ENCODE measurements at places on chromosomes 7 and 10.

- DNase-seq: no peak
Observed at GRCh38 chr10:11116817-11117216, 99.1 kb downstream of the CELF2 start.

DNA sequence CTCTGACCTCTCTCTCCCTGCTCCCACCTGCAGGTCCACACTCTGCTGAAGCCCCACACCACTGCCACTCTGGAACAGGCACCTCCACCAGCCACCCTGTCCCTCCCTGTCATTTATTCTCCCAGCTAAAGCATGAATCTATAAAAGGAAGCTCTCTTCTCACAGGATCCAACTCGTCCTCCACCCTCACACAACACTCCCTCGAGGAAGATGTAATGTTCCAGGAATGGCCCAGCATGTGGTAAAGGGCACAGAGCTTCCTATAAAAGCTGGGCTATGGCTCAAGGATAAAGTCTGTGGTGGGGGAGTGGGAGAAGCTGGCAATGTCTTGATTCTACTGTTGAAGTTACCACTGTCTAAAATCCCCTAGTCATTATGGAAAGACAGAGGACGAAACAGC is 67.4 kb downstream of the ERCC6 start:
- DNase-seq: peak; percentile 26

DNA sequence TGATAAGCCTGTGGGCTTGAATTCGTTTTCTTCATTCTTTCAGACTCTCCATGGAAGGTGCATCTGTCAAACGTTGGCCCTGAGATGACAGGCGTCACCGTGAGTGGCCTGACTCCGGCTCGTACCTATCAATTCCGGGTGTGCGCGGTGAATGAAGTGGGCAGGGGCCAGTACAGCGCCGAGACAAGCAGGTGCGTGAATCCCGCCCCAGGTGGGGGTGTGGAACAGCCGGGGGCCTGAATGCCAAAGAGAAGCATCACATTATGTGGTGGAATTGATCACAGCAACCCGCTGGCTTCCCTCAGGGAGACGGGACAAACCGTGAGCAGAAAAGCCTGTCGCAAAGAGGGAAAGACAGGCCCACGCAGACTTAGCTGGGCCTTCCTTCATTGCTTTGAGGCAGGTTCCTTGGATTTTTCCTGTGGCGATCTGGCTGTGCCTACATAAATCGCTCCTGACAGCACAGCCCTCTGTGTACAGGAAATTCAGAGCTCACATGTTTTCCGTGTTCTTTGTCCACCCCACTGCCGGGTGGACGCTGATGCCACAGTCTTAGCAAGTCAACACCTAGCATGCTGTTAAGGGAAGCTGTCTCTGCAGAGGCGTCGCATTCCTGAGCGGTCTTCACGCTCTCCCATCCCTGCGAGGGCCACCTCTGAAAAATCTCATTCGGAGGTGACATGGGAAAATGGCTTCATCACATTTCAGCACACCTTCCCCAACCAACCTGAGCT is 671.0 kb upstream of the FOXK1 start:
- no peak for DNase-seq

DNA sequence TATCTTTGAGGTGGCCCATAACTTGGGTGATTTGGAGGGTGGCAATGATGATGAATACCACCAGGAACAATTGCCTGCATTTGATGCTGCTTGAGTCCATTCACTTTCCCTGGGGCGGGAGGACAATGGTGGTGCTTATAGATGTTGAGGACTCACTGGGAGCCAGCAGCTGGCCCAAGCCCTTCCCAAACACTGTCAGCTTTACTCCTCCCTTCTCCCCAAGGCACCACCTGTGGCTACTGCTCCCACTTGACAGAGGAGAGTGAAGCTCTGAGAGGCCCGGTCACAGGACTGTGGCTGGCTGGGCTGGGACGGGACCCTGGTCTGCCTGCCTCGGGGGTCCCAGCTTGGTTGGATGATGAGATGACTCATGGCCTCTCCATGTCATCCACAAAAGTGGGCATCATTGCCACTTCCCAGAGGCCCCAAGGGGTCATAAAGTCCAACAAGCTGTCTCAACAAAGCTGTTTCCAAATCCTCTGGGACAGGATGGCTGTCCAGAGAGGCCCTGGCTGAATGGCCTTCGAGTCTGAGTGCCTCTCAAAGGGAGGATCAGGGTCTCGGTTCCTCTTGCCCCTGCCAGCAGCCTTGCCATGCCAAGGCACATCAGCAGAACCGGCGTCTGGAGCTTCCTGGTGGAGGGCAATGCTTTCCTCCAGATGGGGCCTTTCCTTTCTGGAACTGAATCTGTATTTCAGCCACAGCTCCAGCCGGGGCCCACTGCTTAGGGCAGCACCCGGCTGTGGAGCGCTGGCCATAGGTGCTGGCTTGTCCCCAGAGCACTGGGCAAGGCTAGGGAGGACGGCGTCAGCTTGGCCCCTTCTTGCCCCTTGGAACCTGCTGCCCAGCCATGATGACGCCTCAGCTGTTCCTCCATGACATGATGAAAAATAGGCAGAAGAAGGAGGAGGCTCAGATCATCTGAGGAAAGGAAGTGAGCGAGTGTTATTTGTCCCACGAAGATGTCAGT is 47.0 kb upstream of the PLEKHA1 start:
- DNase-seq: no peak

GRCh38 chr7:88637795-88638194 is 121.7 kb upstream of the ZNF804B start:
- no peak for DNase-seq

DNA sequence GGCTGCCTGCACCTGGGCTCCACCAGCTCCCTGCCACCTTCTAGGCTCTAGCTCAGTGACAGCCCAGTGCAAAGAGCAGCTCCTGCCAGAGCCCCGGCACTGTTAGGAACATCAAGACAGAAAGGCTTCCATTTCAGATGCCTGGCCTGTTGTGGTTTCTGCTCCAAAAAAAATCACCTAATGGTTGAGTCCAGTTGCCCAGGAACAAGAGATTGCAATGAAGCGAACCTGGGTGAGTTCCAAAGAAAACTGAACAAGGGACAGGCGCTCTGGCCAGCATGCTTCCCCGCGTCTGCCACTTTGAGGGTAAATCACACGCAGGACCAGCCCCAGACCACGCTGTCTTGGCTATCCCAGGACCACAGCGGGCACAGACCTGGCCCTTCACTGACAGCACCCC is 47.0 kb upstream of the RASGEF1A start:
- DNase-seq: no peak

DNA sequence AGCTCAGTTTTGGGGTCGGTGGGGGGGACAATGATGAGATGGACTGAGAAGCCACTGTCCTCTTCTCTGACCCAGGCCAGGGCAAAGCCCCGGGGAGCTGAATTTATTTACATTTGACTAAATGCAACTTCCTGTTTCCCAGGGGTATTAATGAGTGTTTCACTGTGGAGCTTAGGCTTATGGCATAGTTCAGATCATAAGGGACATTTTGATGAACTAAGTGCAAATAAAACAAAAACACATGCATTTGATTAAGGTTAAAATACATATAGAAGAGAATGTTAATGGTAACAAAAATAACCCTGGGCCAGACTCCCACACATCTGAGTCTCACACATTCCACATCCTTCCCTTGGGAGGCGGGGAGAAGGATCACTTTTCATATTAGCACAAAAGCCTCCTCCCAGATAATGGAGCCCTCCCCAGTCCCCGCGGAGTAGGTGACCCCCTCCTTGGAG is 320.6 kb downstream of the FRMD4A start:
- DNase-seq: peak; percentile 77

DNA sequence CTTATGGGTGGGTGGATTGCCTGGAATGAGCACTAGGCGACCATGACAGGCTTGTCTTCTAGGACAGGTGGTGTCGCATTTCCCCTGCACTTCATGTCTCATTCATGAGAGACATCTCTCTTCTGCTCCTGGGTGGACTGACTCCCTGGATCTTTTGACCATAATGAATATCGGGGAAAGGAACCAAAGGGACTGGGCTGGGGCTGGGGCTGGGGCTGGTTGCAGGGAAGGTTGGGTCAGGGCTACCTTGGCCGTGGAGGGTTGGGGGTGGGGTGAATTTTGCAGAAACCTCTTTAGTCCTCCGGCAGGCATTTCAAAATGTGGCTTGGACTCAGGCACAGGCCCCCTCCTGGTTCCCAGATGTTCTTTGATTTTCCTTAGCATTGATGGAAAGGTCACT is 319.2 kb downstream of the ZNF716 start:
- no peak for DNase-seq

DNA sequence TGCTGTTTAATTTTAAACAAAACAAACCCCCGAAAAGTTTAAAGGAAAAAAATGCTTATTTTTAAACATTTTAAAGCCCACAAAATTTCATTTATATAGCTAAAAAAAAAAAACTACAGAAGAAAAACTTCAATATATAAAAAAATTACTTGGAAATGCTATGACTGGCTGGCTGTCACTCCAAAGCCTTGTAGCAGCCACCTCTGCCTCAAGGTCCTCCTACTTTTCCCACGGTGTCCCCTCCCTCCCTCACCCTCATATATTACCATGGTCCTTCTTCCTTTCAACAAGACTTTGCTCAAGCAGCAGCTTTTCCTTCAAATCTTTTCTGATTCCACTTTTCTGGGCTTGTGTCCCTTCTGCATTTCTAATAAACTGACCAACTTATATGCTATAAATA is 122.0 kb downstream of the TPK1 start:
- DNase-seq: no peak

Data from myocyte (in vitro differentiated cells).